ENCODE measurements at places on chromosomes 2 and 18.

DNA sequence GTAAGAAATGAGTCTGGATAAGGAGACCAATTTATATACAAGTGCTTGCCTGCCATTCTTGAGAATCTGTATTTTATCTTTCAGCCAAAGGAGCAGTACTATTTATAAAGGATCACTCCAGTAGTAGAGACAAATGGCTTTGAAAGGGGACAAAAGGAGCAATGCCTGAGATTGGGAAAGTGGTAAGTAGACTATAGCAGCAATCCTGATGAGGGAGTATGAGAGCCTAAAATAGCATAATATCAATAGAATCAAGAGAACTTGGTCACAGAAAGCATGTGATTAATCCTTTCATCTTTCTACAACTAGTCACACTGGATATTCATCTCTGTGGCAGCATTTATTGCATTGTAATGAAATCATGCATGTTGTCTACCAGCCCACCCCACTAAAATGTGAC is 20.2 kb downstream of the NRXN1 start:
- no peak for DNase-seq

DNA sequence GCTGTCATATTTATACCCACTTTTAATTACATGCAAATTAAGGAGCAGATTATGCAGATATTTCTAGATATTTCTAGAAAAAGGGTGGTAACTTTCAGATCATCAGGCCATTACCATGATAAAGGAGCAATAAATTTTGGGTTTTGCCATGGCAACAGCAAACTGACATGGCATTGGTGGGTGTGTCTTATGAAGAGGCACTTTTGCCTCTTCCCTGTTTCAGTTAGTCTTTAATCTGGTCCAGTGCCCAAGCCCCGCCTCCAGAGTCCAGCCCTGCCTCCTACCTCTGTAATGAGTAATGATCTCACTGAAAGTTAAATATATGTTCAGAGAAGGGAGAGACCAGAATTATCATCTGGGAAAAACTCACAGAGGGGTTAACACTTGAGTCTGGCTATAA is 124.8 kb downstream of the SCG2 start:
- no peak for DNase-seq

- DNase-seq: no peak
Measured at GRCh38 chr18:66550366-66550765, 53.5 kb downstream of the CDH19 start.

DNA sequence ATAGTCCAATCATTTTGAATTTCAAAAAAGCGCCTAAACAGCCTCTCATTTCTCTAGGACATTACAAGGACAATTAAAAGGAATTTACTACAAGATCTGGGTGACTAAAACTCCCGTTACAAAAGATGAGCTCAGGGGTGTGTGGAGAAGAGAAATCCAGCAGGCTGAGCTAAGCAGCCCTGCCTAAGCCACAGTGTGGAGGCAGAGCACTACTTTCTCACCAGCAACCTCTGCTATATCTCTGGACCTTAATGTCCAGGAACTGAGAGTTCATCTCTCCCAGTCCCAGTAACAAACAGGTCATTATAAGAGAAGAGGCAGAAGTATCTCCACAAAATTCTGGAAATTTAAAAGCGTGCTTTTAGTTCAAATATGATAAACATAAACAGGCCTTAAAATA is 18.9 kb upstream of the ANKRD62 start:
- no peak for DNase-seq

GRCh38 chr2:196520605-196521004 is 118.9 kb upstream of the CCDC150 start:
- DNase-seq: no peak

GRCh38 chr2:142872882-142873724 is 4.4 kb upstream of the KYNU start:
- no peak for DNase-seq

- DNase-seq: no peak
Measured at GRCh38 chr18:27931535-27931934, 245.4 kb downstream of the CDH2 start.

- DNase-seq: no peak
Measured at GRCh38 chr2:181563101-181563692, 93.7 kb downstream of the CERKL start.

DNA sequence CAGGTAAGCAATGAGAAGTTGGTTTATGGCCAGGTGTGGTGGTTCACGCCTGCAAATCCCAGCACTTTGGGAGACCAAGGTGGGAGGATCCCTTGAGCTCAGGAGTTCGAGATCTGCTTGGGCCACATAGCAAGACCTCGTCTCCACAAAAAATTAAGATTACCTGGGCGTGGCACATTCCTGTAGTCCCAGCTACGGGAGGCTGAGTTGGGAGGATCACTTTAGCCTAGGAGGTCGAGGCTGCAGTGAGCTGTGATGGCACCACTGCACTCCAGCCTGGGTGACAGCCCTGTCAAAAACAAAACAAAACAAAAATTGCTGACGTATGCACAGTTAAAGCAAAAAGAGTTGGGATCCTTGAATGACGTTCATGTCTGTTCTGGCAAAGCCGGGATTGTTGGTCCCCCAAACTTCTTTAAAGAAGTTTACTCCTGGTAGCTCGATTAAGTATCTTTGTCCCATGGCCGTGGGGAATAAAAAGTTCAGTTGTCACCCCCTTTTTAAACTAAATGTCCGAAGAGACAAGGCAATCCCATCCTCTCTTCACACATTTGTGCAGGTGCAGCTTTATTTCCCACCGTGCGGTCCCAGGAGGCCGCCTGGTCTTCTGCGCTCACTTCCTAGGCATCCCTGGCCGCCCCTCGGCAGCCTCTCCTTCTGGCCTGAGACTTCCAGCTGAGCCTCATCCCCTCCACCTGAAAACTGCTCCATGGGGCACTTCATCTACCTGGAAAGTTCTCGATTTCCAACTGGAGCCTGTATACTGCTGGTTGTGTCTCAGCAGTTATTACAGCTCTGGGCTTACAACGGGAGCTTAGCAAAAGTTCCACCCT is 762 bp upstream of the SPOPL start:
- no peak for DNase-seq

GRCh38 chr2:42029639-42030199 is 18.1 kb upstream of the PKDCC start:
- DNase-seq: no peak

DNA sequence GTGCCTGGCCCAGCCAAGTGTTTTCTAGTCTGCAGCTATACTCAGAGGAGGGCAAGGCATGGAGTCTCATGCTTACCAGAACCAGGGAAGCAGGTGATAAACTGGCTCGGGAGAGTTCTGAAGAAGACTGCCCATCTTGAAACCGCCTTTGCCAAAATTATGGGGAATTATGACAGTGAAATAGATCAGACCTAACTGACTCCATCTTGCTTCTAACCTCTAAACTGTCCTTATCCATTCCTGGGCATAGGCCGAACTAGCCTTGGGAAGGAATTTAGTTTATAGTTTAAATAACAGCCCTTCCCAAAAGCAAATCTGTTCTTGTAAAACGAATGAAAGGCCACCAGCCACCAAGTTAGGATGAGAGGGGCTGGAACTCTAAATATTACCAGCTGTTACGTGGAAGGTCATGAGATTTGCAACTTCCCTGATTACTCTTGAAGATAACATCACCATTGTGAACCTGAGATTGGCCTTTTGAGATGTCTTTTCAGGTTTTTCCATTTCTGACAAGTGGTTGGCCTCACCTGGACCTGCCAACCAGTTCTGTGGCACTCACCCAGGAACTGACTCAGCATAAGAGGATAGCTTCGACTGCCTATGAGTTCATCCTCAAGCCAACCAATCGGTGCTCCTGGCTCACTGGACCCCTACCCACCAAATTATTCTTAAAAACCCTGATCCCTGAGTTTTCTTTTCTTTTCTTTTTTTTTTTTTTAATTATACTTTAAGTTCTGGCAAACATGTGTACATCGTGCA is 23.4 kb downstream of the CHCHD5 start:
- DNase-seq: no peak

DNA sequence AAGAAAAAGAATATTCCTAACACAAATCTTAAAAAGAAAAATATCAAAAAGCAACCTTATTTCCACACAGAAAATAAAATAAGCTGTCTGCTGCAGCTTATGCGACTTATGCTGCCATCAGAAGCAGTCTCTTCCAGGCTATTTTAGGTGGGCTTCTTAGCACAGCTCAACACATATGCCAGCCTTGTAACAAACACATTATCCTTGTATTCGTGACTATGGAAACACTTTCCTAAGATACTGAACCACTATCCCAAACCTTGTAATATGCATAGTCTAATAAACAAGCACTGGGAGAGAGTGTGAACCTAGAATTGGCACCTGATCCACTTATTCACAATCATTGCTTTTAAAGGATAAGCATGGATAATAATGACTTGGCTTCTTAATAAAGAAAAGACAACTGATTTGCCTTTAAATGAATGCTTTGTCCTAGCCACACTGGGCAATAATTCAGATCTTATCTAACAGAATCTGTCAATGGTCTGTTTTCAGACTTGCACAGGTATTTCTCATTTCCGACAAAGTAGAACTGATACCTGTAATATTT is 40.0 kb upstream of the RNU4ATAC start:
- no peak for DNase-seq

DNA sequence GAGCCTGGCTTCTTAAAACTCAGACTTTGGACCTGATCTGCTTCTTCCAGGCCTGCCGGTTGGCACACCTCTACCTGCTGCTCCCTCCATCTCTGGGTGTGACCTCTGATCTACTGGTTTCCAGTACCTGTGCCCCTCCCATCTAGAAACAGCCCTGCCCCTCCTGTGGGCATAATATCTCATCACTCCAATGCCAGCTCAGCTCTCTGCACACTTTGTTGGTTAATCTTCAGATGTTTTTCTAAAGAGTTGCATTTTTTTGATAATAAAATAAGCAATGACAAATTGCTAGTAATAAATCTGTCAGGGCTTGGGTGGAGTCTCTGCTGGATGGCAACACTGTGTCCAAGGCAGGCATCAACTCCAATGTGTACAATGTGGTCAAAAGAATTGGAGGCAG is 89.6 kb upstream of the PPP1CB start:
- no peak for DNase-seq

- DNase-seq: no peak
Measured at GRCh38 chr18:79868811-79869541, 71.2 kb downstream of the KCNG2 start.

DNA sequence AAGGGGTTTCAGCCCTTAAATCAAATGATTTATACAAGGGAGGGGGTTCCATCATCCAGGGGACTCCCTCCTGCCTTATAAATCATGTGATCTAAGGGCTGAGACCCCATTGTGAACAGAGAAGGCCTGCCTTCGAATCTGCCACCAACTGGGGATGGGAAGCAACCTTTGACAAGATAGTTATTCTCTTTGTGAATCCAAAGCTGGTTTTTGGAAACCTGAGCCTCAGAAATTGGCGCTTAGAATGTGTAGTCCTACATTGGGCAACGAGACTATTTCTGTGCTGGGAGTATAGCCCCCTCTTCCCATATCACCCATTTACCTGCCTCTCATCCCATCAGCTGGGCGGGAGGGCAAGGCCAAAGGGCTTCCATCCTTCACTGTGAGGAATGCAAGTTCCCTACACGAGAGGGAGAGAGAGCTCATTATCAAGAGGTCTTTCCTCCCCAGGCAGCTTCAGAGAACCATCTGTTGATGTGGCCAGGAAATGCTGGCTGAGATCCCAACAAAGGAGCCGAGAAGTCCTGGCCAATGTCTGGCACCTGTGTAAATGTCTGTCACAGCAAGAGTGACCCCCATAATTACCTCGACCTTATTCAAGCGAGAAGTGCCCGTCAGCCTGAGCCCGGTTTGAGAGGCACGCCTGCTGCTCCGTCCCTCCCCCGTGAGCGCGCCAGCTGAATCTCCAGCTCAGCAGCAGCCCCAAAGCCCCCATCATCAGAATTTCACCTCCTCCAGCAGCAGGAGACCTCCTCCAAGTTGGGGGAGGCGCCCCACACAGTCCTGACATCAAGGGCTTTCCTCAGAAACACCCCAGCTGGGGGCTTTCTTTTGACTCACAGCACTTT is 48.4 kb upstream of the APCDD1 start:
- DNase-seq: no peak

DNA sequence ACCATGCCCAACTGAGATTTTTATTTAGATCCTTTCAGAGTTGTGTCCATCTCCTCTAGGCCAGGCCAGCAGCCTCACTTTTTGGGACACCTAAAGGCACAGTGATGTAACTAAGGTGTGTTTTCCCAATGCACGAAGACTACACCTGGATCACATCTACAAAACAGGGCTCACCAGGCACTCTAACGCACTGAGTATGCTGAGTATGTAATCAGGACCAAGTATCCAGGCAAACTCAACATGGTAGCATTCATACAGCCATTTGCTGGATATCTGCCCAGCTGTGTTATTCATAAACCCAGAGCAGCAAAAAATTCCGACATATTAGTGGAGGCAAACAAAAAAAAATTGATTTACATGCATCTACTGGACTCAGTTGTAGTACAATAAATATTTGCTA is 33.8 kb downstream of the LPIN2 start:
- DNase-seq: no peak

DNA sequence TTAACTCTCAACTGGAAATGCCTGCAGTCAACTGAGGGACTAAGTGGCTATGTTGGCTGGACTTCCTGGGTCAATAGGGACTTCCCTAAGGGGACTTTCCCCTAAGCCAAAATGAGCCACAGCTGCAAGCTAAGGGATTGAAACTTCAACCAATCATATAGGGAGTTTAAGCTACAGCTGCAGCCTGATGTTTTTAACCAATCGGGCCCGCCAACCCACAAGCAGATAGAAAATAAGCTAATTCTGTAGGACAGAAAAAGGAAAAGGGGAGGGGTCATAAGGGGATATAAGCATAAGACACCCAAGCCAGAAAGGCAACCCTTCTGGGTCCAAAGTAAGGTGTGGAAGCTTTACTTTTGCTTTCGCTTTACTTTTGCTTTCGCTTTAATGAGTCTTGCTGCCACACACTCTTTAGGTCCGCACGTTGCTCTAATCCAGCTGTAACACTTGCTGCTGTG is 927.5 kb downstream of the ERBB4 start:
- no peak for DNase-seq
